ENCODE measurements at places on chromosomes 5 and 9.

GRCh38 chr9:131312822-131313770 is 23.6 kb downstream of the PLPP7 start:
- no peak for DNase-seq

DNA sequence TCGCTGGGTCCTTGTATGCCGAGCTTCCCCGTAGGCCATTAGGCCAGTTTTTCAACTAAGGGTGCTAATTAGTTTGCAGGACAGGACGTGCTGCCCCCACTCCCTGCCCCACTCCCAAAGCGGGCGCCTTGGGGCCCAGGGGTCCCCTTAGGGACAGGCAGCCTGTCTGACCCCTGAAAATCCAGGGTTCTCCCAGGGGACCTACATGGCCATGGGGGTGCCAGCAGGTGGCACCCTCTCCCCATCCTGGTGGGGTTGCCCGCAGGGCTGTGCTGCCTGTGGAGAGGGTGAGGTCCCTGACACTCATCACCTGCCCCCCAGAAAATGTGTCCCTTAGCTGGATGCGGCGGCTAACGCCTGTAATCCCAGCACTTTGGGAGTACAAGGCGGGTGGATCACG is 8.5 kb upstream of the CCDC187 start:
- peak; percentile 55 for DNase-seq

- DNase-seq = no peak
Observed at GRCh38 chr5:52448111-52448510, 339.6 kb upstream of the ITGA1 start.

DNA sequence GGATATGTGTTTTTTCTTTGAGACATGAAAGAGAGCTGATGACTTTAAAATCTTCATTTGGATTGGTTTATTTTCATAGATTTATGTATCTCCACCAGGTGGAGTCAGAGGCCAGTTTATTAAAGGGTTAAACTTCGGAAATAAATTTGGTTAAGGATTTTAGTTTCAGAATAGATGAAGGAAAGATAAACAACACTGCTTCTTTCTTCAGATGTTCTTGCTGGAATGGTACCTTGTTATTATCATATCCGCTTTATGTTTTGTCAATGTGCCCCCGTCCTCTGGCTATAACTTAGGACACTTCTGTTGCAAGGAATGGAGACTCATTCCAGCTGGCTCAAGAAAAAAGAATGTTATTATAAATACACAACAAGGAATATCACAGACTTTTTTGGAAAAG is 81.2 kb downstream of the ALDH1A1 start:
- peak; percentile 38 for DNase-seq

DNA sequence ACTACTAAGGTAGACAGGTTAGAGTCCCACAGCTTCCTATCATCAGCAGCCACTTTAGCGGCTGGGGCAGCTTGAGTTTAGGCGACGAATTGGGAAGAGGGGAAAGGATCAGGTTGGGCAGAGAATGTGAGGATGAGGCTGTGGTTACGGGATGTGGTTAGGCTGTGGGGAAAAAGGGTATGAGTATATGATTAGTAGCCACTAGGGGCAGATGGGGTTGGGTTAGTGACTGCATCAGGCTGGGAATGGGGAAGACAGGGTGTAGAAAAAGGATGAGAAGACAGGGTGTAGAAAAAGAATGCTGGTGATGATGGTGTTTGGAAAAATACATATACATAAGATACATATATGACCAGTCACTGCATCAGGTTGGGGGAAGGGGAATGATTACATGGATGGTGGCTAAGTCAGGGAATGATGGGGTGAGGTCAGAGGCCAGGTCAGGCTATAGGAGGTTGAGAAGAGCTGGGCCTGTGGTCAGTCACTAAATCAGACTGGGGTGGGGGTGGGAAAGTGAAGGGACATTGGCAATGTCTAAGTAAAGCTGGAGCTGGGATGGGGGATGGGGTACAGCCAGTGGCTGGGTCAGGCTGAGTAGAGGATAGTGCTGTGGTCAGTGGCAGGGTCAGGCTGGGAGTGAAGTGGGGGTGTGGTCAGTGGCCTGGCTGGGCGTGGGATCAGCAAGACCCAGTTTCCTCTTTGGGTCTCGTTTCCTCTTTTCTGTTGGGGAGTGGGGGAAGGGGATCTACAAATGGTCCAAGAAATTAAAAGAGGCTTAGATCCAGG is 2.1 kb downstream of the TLN1 start:
- DNase-seq = peak; percentile 39

DNA sequence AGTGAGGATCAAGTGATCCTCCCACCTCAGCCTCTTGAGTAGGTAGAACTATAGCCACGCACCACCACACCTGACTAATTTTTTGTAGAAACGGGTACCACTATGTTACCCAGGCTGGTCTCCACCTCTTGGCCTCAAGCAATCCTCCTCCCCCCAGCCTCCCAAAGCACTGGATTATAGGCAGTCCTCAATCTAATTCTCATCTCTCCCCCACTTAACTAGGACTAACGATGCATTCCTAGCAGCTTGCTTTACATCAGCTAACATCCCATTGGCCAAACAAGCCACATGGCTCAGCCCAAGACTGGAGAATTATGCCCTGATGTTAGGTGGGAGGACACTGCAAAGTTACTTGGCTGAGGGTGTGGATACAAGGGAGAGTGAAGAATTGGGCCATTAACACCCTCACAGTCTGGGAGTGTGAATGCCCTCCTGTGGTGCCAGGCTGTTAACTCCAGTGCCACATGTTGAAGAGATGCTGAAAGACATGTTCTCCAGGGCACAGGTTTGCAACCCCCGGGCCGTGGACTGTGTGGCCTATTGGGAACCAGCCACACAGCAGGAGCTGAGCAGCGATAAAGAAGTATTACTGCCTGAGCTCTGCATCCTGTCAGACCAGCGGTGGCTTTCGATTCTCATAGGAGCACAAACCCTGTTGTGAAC is 5.3 kb upstream of the ZNF367 start:
- DNase-seq = no peak

DNA sequence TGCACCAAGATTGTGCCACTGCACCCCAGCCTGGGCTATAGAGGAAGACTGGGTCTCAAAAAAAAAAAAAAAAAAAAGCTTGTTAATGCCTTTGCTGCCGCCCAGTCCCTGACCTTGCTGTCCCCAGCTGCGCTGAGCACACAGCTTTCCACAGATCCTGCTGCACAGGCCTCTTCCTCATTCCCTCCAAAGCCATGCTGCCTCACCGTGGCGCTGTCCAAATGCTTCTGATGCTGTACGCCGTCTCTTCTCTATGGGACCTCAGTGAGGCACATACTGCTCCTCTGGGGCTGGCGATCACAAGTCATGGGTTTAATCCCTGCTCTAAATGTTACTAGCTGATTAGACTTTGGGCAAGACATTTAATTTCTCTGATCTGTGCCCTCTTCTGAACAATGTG is 234.1 kb downstream of the FBXL7 start:
- DNase-seq = no peak

GRCh38 chr5:117497601-117498000 is 923.0 kb upstream of the SEMA6A start:
- no peak for DNase-seq

GRCh38 chr9:15144622-15145061 is 162.4 kb downstream of the TTC39B start:
- no peak for DNase-seq

DNA sequence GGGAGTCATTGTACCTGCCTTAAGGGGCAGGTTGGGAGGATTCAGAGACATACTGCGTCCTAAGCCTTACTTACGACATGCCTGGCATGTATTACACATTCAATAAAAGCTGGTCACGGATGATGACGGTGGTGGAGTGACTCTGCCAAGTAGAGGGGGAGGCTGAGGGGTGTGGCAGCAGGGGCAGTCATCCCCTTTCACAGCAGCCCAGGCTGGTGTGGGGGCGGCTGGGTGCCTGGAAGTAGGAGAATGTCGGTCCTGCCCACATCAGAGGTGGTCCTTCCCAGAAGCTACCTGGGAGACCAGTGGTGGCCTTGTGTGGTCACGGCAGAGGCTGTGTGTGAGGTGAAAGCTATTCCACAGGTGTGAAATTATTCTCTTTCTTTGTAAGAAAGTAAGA is 8.9 kb downstream of the ZBTB34 start:
- no peak for DNase-seq

GRCh38 chr9:37495571-37495970 is 9.8 kb downstream of the POLR1E start:
- no peak for DNase-seq

DNA sequence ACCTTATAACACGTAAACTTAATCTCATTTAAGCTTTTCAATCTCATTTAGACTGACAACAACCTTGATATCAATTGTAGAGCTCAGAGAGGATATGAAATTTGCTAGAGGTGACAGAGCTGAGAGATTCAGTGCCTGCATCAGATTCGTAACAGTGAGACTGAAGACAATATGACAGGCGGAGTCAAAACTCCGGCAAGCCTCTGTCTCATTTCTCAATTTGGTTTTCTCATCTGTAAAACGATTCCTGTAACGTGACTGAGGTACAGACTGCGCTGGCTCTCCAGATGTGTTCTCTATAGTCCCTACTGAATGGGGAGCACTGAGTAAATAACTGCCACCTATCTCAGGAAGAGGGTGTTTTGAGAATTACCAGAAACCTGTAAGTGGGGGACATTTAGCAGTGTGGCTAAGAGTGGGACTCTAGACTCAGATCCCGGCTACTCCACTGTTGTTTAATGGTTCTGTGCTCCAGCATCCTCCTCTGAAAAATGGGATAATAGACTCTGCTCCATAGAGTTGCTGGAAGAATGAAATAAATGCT is 3.0 kb upstream of the MCIDAS start:
- DNase-seq = no peak

- DNase-seq = no peak
Observed at GRCh38 chr9:119375892-119376291, 6.7 kb upstream of the BRINP1 start.

DNA sequence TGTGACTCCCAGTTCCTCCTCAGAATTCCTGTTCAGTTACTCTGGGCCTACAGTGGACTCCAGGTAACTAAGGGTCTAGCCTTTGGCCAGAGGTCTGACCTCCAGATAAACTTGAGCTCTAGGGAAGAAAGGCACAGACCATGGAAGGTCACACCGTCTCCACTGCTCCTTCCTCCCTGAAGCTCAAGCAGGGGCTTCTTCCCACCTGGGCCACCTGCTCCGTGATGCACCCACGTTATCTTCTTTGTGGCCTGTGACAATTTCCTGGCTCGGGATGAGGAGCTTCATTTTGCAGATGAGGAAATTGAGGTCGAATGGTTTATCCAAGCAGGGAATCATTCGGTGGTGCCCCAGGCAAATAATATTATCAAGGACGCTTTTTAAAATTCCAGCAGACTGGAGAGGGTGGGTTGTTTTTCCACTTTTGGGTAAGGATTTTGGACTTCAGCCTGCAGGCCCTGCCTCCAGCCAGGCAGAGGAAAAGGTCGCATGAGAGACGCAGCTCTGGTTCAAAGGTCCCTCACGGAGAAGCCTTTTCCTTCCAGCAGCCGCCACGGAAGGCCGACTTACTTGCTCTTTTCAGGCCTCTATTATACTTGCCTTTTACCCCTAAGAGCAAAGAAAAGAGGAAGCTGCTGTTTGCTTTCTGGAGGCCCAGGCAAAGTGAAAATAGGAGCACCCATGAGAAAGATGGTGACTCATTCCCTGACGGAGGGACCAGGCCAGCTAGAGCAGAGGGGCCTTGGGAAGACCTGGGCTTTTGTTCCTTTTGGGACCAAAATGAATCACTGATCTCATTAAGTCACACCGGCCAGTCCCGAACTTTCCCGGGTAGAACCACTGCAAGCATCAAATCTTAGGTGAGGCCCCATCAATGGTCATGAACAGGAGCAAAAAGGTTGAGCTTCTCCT is 22.8 kb upstream of the DUSP1 start:
- DNase-seq = no peak

- no peak for DNase-seq
Observed at GRCh38 chr9:128159522-128159783, 612 bp upstream of the BBLN start.

GRCh38 chr5:1850324-1851154 is 32.2 kb downstream of the IRX4 start:
- DNase-seq = no peak

Measured in NCI-H526 (cell line).